ENCODE measurements at places on chromosomes 2 and 18.

DNA sequence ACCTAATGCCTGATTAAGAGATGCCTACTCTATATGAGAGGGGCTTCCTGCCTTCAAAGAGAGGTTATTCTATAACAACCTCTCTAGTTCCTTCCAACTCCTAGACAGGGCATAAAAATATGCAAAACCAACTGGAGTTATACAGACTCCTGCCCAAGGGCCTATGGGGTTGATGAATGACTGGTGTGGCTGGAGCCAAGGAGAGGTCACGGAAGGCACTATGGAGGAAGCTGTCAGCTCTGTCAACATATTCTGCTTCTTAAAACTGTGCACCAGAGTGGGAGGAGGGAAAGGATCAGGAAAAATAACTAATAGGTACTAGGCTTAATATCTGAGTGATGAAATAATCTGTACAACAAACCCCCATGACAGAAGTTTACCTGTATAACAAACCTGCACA, 120.9 kb upstream of the CDC42EP3 start:
- DNase-seq = no peak

- no peak for DNase-seq
These were observed 6.3 kb upstream of the EN1 start for GRCh38 chr2:118853651-118854291.

DNA sequence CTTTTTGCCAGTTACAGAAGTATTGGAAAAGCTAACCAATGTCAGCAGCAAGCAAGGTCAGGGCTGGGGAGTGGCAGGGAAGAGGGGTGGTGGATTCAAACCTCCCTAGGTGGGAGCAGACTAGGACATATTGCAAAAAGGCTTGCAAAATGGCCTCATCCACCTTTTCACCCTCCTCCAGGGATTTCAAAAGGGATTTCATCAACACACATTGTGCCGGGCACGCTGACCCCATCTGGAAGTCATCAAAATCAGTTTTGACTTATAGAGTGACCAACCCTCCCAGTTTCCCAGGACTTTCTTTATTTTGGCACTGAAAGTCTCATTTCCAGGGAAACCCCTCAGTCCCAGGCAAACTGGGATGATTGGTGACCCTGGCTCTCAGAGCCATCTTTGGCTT, 94.7 kb downstream of the BIN1 start:
- no peak for DNase-seq

GRCh38 chr2:207743514-207743913, 26.2 kb downstream of the FZD5 start:
- DNase-seq = no peak

- DNase-seq = no peak
These were observed 10.4 kb upstream of the KCNK3 start for GRCh38 chr2:26682155-26682554.

DNA sequence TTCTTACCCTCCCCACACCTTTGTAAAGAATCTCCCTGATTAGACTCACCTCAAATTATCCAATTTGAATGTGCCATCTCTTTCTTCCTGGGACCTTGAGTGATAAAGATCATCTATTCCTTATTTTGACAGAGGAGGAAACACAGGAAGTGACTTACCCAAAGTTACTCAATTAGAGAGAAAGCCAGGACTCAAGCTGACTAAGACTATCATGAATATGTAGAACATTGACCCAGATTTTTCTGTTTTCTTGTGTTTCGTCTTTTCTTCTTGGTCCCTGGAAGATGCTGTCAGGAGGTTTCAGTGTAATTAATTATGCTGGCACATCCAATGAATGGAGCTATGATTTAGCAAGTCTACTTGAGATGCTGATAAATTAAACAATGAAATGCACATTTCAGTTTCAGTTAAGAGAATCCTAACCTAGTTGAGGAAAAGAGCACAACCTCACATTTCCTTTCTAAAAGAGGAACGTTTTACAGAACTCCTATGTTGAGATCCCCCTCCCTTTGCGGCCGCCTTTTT, 380.4 kb downstream of the CLIP4 start:
- DNase-seq = no peak

- no peak for DNase-seq
These were observed 76.6 kb upstream of the GRB14 start for GRCh38 chr2:164697688-164698461.

Measured in activated CD8-positive, alpha-beta T cell treated with anti-CD3 and anti-CD28 coated beads, Interleukin-2, amount 10 ng/mL, durations not matched to agents 7 days and 5 days (primary cell).